ENCODE measurements at places on chromosomes 4 and X.

DNA sequence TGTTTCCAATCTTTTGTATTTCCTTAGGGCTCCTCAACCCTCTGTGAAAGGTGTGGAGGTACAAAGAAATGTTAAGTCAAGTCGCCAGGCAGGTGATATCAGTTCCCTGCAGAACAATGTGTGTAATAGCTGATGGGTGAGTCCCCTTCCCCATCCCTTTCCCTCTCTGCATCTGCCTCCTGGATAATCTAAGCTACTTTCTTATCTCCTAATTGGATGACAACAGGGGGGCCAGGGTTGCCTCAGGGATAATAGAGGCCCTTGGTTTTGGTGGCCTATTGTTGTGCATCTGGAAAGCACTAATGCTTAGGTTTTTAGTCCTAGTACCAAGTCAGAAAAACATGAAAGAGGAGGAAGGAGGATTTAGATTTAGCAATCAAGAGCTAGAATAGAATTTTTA lies 29.1 kb downstream of the MAGED1 start:
- DNase-seq: no peak

DNA sequence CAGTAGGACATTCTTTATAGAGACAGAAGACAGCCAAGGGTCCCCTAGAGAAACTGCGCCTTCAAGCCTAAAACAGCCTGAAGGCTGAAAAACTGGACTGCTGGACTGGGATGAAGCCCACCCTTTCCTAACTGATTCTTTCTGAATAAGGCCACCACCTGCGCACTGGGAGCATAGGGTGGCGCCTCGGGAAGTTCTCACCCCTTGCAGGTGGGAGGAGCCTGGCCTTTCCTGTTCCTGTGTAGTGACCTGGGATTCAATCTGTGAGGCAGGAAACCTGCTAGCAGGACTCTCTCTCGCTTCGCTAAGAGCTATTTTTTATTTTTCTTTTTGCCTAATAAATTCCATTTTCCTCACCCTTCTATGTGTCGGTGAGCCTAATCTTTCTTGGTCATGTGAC lies 61.8 kb upstream of the KLHL13 start:
- DNase-seq: no peak

DNA sequence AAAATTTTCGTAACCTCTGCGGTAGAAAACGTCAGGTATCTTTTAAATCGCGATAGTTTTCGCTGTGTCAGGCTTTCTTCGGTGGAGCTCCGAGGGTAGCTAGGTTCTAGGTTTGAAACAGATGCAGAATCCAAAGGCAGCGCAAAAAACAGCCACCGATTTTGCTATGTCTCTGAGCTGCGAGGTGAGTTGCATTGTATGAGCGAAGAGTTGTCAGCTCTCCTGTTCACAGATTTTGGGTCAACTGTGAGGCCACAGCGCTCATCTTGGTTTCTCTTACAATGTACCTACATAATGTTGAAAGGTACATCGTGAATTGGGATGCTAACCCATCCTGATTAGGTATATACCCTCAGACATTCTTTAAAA lies 486 bp downstream of the CLCN3 start:
- DNase-seq: no peak

- no peak for DNase-seq
These were observed 460.7 kb upstream of the CTSO start for GRCh38 chr4:156414406-156414805.

DNA sequence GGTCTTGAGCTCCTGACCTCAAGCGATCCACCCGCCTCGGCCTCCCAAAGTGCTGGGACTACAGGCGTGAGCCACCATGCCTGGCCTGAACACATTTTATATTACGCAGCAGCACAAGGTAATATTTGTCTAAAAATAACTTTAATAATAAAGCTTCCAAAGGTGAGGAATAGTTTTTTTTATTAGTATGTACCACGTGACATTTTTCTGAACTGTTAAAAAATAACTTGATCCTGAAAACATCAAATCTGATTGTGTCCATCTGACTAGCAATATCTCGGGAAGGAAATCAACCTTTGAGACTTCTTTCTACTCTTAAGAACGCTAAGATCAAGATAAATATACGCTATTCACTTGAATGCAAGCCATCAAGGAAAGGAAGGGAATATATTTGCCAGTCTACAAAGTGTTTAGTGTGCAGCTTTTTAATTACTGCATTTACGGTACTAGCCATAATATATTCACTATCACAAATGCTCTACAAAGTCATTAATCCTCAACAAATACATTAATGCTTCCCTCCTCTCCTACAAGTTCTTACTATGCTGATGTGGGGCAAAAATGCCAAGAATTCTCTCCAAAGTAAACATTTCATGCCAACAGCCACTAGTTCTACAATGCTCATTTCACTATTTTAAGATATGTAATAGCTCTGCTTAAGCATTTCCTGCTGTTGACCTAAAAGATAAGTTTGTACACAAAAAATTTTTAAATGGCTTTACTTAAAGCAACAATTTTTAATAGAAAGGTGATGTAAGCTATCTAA lies 143.6 kb downstream of the APBB2 start:
- DNase-seq: no peak

DNA sequence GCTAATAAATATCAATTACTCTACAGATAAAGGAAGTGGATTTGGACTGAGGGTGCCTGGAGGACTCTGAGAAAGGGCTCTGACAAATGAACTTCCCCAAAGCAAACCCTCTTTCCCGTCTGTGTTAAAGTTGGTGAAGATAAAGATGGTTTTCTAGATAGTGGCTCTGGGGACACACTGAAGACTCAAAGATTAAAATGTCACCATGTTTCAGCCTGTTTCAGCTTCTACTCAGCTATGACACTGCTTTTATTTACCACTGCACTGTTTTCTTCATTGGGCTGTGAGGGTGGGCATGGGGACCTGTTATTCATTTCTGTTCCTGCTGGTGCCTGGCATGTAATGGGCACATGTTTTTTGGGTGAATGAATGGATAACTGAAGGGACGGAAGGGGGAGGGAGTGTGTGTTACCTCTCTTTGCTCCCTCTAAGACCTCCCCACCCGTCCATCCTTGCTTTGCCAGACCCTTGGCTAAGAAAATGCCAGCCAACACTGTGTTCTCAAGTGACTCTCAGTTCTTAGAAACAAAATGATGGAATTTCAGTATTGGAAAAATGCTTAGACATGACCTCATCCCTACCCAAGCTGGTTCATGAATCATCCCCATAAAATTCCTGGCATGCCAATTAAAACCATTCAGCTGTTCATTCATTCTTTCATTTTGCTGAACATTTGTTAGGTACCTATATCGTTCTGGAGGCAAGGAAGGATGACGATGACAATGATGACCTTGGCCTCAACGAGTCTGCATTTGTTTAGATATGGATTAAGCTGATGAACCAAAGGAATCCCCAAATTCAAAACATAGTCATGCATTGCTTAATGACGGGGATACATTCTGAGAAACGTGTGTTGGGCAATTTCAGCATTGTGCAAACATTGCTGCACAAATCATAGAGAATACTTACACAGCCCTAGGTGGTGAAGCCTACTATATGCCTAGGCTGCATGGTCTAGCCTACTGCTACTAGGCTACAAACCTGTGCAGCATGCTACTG lies 13.4 kb upstream of the STK32B start:
- no peak for DNase-seq

DNA sequence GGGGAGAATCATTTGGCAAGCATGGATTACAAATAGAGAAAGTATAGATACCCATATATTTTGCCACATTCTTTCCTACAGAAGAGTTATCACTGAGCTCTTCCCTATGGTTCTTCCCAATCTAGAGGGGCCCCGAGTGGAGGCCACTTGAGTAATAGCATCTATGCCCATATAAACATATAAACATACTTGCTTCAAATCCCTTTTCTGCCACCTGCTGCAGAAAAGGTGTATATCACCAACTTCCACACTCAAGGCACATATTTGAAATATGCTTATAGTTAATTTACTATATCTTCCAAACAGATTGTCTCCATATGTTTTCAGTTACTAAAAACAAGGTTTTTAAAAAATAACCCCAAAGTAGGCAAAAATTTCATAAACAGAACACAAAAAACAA lies 642.8 kb upstream of the DIPK2B start:
- DNase-seq: no peak

GRCh38 chr4:25862411-25863346 lies at the start of gene SEL1L3:
Gene SEL1L3 (minus strand): TSS chr4:25862988. CDS start chr4:25862836, 152 bp downstream.
- peak; percentile 61 for DNase-seq

- DNase-seq: no peak
These were observed 221.6 kb upstream of the FTHL17 start for GRCh38 chrX:31293409-31293808.

- DNase-seq: peak; percentile 79
These were observed at the start of gene JAKMIP1 for GRCh38 chr4:6200011-6200921. Gene JAKMIP1 (minus strand): TSS chr4:6200549. CDS start chr4:6112850, 87,699 bp downstream.

DNA sequence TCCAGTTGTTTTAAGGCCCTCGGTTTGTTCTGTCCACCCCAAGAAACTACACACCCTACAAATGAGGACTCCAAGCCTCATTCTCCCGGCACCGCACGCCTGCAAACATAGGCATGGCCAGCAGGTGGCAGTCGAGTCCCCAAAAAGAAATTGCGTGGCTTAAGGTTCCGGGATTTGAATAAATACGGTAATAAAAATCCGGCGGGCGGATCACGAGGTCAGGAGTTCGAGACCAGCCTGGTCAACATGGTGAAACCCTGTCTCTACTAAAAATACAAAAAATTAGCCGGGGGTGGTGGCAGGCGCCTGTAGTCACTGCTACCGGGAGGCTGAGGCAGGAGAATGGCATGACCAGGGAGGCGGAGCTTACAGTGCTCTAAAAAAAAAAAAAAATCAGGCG lies 21.8 kb upstream of the CSF2RA start:
- DNase-seq: peak; percentile 82

GRCh38 chr4:137180349-137180748 lies 351.9 kb downstream of the PCDH18 start:
- DNase-seq: no peak
